ENCODE measurements at places on chromosomes 2 and 18. TPM values are rescaled to one million over a fixed set of nuclear protein-coding genes. Genes with fewer than 3 reads are reported as not detected.

DNA sequence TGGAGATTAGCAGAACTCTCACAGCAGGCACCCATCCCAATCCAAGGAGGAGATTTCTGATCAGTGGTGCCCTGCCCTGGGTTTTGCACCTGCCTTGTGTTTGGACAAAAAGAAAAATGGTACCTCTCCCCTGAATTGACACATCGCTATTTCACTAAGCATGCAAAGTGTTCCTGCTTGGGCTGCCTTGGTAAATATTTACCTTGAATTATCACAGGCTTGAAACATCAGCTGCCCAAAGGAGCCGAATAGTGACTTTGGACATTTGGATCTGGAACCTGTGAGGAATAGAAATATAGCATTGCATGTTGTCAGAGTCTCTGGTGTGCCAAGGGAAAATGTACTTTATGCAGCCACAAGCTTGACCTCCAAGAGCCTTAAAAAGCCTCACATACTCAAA lies 926.4 kb upstream of the FANCL start:
- no peak for DNase-seq

DNA sequence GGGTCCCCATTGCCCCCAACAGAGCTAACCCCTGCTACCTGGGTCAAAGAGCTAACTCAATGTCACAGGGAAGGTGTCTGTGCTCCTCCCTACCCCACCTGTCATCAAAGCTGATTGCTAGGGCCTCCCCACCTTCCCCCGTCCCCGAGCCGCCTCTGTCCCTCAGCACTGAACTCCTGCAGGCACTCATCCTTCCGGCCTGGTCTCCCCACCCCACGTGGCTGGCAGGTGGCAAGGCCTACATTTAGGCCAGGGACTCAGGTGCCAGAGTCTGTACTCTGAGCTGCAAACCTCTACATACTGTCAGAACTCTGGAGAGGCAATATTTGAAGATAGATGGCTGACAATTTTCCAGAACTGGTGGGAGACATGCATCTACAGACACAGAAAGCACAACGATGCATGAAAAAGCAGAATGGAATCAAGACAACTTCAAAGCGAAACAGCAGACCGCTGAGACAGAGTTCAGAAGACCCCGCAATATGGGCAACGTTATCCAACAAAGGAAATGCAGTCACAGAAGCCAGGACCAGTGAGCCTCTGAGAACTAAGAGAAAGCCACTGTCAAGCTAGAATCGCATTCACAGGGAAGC lies 195.8 kb downstream of the HDAC4 start:
- no peak for DNase-seq

DNA sequence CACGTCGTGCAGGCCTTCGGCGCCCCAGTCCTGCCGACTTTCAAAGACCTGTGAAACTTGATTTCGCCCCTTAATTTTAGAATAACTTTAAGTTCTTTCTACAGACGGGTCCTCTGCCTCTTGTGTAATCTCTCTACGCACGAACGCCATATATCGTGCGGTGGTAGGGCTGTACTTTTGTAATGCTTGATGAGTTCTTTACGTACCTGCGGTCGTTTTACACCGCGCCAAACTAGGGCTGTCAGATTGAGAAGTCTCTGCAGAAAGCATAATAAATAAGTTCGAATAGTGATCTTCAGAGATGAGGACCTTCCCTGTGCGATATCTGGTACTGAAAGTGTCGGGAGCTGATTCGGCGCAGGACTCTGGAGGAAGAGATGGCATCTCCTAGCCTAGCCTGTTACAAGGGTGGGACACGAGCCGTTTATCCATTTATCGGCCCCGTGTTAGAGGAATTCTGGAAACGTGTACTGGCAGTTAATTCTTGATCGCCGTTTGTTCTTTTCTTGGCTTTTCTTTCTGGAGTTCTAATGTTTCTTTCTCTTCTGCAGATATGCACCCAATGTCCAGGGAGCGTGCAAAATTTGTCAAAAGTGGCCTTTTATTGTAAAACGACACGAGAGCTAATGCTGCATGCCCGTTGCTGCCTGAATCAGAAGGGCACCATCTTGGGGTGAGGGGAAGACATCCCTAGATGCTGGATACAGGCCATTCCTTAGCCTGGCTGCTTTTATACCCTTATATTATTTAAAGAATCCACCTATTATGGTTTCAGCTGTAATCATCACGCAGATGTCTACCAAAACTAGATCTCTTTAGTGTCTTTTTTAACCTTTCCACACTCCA lies 781 bp upstream of the SLC5A6 start:
- DNase-seq = no peak

DNA sequence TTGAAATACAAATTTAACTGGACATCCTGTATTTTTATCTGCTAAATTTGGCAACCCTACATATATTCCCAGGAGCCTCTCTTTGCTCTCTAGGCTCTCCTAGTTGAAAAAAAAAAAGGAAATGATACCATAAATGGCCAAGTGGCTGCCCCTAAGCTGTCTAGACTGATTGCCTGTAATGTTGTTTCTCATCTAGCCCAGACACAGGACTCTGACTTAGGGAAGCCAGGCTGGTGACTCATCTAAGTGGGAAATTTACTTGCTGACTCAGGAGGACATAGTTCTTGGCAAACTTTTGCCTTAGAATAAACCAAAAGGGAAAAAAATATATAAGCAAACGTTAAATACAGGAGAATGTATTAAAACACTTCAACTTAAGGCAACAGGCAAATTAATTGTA lies 14.6 kb upstream of the ITGAV start:
- no peak for DNase-seq

DNA sequence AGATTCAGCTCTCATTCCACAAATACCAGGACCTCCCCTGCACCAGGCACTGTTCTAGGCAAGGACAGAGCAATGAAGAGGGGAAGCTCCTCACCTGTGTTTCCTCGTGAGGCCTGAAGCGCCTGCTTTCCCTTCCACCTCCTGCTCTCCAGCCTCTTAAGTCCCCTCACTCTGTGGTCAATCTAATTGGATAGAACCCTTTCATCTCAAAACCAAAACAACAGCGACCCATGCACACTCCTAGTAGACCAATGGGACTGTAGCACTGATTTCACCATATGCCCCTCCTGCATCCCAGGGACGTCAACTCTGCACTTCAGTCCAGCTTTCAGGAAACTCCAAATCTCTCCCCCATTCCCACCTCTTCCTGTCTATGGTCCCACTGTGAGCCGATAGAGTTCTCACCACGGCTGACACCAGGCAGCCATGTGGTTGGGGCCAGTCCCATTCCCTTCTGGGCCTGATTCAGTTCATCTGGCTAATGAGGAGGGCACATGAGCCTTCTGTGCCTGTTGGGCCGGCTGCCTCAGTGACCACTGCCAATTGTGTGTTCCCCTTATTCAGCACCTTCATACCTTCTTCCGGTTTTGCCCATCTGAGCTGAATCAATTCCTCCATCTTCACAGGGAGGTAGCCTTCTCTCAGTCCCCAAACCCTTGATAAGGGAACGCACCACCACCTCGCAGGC lies 33.3 kb upstream of the MAT2A start:
- no peak for DNase-seq

GRCh38 chr2:226669905-226670304 lies 129.7 kb downstream of the IRS1 start:
- DNase-seq = no peak

The CTNNA2 gene
- total RNA-seq = not detected

The POTEJ gene
- 2.6 TPM for total RNA-seq

The SPHKAP gene
- total RNA-seq = 75.5 TPM

The EFR3B gene
- 10.8 TPM for total RNA-seq
